Daoy (cell line): ENCODE measurements at places on chromosomes 2 and 18. TPM values are rescaled to one million over a fixed set of nuclear protein-coding genes. Genes with fewer than 3 reads are reported as not detected.

The TDRD15 gene
- total RNA-seq: 5.2 and 6.7 TPM in 2 replicates

The ALK gene
- 0.03 and 0.11 TPM in 2 replicates for total RNA-seq

The SOX11 gene
- 11.0 and 11.2 TPM in 2 replicates for total RNA-seq

The CDH20 gene
- 0.03 TPM in 1 of 2 replicates, not detected in the other for total RNA-seq

The DNAJC5G gene
- total RNA-seq: not detected in 2 replicates

The ALPG gene
- not detected in 2 replicates for total RNA-seq

The NTSR2 gene
- not detected in 2 replicates for total RNA-seq

The DSG3 gene
- not detected in 2 replicates for total RNA-seq

The UGT1A3 gene
- total RNA-seq: not detected in 2 replicates

The UPP2 gene
- total RNA-seq: not detected in 2 replicates

The DUSP11 gene
- total RNA-seq: 43.2 and 52.7 TPM in 2 replicates

The GALNT14 gene
- 22.3 and 32.3 TPM in 2 replicates for total RNA-seq

The SNED1 gene
- total RNA-seq: 0.06 and 3.2 TPM in 2 replicates

The RAB6D gene
- not detected in 2 replicates for total RNA-seq

The GPR155 gene
- 0.46 and 0.68 TPM in 2 replicates for total RNA-seq

The CD207 gene
- total RNA-seq: not detected in 2 replicates

The DOK6 gene
- total RNA-seq: 0.06 TPM in 1 of 2 replicates, not detected in the other
